A549 treated with dexamethasone at 1 μM for 4 hours (cell line): ENCODE measurements at places on chromosomes 12 and 14. TPM values are rescaled to one million over a fixed set of nuclear protein-coding genes. Genes with fewer than 3 reads are reported as not detected.

PLA2G1B gene
- total RNA-seq, result 0.18 TPM in 1 of 5 replicates, not detected in the others

PLBD2 gene
- 25.4 to 46.6 TPM (median 43.2 TPM) in 5 replicates for total RNA-seq

GPR162 gene
- total RNA-seq, result 0.29 to 0.64 TPM (median 0.41 TPM) in 5 replicates

CMA1 gene
- total RNA-seq, result not detected in 5 replicates
